ENCODE measurements at places on chromosomes 2 and 18. TPM values are rescaled to one million over a fixed set of nuclear protein-coding genes. Genes with fewer than 3 reads are reported as not detected.

SNED1 gene
- 9.7 TPM for total RNA-seq

DNA sequence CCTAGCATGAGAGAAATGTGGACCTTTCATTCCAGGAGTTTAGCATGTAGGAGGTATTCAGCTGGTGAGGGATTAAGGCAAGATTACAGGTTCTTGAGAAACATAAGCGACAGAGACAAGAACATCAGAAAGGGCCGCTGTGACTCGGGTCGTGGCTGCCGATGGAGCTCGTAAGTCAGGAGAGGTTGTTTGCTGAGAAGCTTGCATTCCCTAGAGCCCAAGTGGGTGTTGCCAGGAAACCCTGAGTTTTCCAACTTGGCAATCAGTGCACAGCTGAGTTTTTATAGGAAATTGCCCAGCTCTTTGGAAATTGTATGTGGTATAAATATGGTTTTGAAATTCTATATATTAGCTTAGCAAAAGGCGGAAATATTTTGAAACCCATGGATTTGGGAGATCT lies 46.4 kb upstream of the CYP1B1 start:
- no peak for DNase-seq

DNA sequence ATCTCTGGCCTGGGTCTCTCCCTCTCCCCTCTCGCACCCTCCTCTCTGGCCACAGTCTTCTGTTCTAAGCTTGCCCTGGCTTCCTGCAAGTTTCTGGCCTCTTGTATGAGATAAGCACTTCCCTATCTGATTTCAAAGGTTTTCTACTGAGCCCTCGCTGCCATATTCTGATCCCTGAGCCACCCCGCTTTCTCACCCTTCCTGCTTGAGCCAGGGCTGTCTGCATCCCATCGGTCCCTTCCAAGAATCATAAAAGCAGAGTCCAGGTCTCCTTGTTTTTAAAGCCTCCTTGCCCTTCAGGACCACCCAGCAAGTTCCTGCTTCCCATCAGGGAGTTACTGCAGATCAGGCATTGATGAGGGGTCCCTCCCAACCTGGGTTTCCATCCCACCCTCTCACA lies 110.2 kb downstream of the PRKCE start:
- no peak for DNase-seq

GRCh38 chr2:41621095-41621494 lies 426.7 kb upstream of the PKDCC start:
- DNase-seq: no peak

GRCh38 chr2:143937723-143938350 lies 582.1 kb downstream of the ZEB2 start:
- no peak for DNase-seq

DNA sequence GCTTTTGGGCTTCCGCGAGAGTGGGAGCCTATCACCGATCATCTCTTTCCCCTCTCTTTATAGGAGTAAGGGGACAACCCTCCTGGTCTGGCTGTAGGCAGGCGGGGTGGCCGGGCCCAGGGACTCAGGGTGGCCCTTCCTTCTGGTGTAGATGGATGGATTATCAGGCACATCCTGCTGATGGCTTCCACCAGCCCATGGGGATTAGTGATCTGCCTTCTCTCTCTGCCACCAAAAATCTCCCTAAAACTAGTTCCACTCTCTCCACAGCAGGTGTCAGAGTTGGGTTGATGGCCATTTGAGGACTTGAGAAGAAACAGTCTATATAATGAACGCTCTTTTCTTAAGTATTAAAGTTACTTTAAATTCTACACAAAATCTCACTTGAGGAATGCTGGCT lies 37.4 kb downstream of the NCK2 start:
- no peak for DNase-seq

DNA sequence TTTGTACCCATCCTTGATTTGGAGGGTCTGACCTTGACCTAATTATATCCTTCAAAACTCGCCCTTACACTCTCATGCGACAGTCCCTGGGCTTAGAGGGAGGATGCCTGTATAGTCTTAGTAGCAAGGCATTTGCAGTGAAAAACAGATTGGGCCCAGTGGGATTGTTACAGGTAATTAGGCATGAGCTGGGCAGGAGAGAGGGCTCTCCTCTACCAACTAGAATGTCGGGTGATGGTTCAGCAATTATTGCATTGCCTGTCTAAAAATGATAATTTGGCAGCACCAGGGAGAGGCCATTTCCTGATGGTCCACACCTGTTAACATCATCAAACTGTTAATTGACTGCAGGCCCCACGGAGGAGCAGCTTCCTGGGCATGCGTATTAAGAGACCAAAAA lies 32.4 kb downstream of the COMMD1 start:
- DNase-seq: no peak

DNA sequence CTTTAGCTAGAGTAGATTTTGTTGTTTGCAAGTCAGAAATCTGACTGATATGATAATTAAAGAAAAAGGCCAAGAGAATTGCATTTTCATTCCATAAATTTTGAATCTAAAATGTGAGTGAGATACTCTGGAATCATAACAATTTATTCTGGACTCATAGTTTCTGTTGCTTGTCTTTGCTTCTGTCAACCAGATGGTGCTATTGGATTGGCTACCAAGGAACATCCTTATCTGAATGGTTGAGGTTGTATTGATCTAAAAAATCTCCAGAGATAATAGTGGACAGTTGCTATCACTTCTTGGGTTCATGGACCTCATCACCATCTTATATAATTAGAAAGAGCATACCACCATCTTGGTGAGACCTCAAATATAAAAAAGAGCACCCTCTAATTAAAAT lies 34.0 kb upstream of the CPS1 start:
- no peak for DNase-seq
